Stimulated activated naive CD8-positive, alpha-beta T cell treated with anti-CD3 and anti-CD28 coated beads, Interleukin-15, amount 100 ng/mL, for 72 hours (primary cell): ENCODE measurements at places on chromosomes 3 and 15.
A peak's percentile ranks its signal among the peaks of the same experiment; 100 is the strongest.

DNA sequence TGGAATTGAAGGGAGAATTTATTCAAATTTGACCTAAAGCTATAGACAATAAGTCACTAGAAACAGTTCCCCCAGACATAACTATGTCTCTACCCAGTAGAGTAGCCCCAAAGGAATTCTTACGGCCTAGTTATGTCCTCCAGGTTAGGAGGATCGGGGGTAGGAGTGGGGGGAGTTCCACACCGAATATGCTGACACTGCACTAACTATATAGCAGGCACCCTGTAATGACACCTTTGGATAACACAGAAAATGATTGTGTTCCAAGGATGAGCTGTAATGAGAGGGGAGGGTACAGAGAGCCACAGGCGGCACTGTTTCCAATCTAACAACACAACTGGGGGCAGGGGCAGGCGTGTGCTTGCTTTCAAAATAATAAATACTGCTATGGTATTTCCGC lies 376.2 kb upstream of the RORA start:
- no peak for DNase-seq

GRCh38 chr3:156608601-156609514 lies 53.9 kb upstream of the SSR3 start:
- no peak for DNase-seq

DNA sequence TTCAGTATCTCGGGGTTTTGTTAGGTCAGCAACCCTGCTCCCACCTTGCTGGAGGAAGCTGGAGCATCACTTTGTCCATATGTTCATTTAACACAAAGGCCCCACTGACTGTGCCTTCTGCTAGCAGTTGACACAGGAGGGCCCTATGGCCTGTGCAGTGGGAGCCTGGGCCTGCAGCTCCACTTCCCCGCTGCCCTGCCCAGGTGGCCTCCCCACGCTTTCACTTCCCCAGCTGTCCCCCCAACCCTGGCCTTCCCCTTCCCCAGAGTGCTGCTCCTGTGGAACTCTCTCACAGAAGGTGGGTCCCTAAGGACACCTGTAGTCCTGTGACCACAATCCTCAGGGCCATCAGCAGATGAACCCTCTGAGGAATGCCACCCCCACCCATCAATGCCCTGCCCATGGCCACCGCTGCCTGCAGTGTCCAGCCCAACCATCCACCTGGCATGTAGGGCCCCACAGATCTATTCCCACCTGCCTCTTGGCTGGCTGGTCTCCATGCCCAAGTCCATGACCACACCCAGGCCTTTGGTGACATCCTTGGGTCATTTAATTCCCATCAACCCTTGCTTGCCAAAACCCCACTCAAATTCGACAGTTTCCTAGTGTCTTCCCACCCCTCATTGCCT lies 13.5 kb downstream of the TBC1D21 start:
- no peak for DNase-seq

DNA sequence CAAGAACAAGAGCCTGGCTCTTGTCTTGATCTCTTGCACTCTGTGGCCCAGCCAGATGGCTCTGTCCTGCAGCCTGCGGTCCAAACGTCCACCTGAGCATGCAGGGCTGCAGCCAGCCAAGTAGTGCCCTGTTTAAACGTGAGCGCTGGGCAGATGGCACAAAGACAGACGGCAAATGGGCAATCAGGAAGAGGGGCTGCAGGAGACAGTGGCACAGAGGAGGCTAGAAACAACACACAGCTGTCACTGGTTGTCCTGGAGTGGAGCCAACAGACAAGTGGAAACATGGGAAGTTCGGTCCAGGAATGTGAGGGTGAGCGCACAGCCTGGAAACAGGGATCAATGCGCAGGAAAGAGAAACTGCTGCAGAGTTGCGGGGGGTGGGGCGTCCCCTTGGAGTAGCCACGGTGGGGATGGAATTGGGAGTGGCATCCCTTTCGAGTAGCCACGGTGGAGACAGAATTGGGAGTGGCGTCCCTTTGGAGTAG lies 10.7 kb upstream of the ZXDC start:
- no peak for DNase-seq

DNA sequence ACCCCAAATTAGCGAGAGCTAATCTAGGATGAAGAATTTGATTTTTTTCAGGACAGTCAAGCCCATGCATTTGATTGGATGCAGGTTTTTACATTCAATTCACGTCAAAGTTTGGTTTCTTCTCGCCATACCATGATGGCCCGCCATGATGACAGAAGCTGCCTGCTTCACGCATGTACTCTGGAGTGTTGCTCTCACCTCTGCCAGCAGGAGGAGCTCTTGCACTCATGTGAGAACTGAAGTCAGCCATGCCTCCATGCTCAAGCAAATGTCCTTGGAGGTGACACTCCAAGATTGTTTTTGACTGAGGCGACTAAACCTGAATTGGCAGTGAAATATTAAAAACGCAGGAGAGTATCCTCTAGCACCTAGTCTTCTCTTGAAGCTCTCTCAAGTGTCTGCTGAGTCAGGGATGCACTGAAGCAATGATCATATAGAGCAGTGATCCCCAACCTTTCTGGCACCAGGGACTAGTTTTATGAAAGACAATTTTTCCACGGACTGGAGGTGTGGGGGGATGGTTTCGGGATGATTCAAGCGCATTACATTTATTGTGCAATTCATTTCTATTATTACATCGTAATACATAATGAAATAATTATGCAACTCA lies 120.9 kb downstream of the SAMMSON start:
- DNase-seq = peak; percentile 51

DNA sequence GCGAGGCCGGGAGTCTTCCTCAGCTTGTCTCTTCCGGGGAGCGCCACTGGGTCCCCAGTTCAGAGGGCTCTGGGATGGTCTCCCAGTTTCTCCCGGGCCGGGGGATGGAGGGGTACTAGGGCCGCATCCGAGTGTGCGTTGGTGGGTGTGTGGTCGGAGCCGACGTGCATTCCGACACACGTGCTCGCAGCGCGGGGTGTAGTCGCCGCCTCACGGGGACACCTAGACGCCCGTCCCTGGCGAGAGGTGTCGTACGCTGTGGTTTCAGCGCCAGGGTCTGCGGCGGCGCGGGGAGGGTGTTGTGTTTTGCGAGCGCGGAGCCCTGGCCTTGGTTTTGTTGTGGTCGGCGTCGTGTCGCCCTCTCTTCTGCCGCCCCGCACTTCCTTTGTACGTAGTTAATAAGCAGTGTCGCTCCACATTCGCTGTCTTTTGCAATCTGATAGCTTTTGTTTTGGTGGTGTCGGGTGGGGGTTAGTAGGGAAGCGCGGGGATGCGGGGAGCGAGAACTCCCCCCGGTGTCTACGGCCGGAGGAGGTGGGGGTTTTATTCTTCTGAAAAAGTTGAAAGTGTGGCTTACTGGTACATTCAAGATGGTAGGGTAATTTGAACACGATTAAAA lies 2.2 kb downstream of the IGF1R start:
- peak; percentile 43 for DNase-seq

GRCh38 chr15:88321271-88321670 lies 64.7 kb upstream of the NTRK3 start:
- no peak for DNase-seq

DNA sequence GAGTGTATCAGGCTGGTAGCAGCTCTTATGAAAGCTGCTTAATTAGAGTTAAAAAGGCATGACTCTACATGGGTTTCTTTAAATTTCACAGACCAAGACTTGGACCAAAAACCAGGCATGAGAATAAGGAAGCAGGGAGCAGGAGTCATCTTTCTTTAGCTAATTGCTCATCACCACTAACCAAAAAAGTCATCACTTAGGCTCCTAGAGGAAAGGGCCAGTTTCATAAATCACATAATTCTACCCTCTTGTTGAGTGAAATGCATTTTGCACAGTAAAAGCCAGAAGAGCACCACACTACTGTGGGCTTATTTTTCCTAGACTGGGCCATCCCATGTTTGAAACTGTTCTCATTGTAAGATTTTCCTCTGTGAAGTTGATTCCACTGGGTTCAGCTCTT lies 175.6 kb downstream of the GREM1 start:
- no peak for DNase-seq

- DNase-seq = no peak
These were observed 136.8 kb upstream of the UMPS start for GRCh38 chr3:124593442-124593829.

- DNase-seq = no peak
These were observed 119.8 kb upstream of the ALDH1A3 start for GRCh38 chr15:100759698-100760356.

- DNase-seq = no peak
These were observed 206.6 kb downstream of the GBE1 start for GRCh38 chr3:81554801-81555200.

DNA sequence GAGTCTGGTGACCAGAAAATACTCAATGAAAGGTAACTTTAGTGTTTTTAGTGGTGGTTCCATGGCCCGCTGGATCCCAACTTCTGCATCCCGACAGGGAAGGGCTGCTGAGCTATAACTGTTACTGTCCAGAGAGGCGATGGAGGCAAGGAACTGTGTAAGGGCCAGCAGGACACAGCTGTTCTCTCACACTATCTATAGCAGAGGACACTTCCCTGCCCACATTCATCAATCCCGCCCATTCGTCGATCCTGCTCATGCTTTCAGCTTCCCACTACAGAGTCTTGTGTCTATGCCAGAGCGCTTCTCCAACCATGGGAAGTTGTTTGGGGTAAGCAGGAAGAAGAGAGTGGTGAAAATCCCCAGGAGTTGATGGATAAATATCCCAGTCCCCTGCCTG lies 8.4 kb downstream of the COLQ start:
- no peak for DNase-seq

- DNase-seq = no peak
These were observed 124.9 kb downstream of the FBN1 start for GRCh38 chr15:48520376-48521155.

DNA sequence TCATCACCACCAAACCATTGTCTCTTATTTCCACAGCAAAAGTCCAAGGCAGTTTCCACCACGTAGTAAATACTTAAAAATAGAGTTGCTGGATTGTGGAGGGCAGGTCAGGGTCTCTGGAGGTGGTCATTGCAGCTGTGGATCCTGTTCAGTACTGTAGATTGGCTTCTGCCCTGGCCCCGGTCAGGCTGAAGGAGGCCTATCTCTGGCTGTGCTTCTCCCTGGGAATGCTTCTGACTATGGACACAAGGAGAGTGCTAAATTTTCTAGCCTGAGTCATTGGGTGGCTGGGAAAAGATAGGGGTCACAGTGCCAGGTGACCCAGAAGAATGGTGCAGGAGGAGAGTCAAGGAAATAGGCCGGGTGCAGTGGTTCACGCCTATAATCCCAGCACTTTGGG lies 26.3 kb upstream of the GMPPB start:
- no peak for DNase-seq

DNA sequence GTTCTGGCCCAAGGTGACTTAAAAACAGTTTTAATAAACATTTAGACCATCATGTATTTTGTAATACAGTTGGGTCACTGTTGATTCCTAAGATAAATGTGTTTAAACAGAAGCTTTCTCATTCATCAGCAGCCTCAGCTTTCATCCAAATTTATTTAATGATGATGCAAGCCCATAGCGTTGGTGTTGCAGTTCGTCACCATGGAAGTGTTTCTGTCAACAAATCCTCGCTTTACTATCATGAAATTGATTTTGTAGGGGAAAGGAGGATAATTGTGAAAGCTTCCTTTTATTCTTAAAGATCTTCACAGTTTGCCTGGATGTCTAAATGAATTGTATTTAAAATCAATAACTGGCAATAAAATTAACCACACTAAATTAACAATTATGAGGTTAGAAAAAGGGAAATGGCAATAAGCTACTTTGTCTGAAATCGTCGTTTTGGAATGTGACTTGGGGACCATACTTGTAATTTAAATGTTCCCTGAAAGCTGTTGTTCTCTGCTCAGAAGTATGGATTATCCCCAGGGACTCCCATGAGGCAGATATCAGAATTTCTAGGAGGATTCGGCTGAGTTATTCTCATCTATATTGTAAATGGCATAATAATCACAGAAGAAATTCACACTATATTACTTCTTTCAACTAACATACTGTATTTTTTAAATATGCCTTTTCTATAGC lies 29.0 kb downstream of the CMSS1 start:
- no peak for DNase-seq

DNA sequence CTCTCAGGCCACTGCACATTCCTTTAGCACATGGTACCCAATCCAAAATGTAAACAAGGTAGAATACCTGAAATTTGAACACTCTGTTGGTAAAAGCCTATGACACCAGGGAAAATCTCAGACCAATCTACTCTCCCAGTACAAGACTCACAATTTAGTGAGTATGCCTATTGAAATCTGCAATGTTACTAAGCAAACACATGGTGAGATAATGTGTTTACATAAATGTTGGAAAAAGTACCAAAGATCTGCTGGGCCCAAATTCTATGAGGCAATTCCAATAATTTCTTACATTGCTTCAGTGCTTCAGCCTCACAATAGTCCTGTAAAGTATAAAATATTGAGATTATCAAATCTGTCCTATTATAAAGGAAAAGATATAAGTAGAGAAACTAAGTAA lies 536.1 kb downstream of the PYDC2 start:
- DNase-seq = no peak

DNA sequence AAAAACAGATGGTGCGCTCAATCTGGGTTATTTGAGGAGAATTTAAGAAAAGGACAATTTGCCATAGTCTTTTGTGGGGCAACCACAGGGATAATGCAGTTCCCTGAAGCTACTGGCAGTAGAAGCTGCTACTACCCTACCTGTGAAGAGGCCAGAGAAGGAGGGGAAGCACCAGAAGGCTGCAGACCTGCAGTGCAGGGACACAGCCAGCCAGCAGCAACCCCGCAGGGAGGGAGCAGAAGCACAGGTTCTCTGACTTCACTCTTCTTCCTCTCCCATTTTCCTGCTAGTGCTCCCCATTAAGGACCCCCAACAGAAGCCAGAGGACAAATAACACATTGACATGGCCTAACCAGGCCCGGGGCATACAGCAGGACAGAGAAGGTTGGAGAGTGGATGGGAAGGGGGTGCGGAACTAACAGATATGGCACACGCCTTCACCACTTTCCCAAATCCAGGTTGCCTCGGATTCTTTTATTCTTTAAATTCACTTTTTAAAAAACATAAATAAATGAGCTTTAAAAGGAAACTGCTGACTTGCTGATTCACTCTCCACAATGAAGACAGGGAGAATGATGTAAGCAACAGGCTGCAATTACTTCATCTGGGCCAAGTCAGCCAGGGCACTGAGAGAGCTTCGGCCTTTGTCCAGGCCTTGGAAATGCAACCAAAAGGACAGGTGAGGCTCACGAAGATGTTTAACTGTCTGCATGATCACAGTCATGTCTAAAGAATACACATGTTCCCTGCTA lies 30.1 kb downstream of the POPDC2 start:
- no peak for DNase-seq

GRCh38 chr15:67784090-67784781 lies 41.1 kb upstream of the SKOR1 start:
- no peak for DNase-seq

DNA sequence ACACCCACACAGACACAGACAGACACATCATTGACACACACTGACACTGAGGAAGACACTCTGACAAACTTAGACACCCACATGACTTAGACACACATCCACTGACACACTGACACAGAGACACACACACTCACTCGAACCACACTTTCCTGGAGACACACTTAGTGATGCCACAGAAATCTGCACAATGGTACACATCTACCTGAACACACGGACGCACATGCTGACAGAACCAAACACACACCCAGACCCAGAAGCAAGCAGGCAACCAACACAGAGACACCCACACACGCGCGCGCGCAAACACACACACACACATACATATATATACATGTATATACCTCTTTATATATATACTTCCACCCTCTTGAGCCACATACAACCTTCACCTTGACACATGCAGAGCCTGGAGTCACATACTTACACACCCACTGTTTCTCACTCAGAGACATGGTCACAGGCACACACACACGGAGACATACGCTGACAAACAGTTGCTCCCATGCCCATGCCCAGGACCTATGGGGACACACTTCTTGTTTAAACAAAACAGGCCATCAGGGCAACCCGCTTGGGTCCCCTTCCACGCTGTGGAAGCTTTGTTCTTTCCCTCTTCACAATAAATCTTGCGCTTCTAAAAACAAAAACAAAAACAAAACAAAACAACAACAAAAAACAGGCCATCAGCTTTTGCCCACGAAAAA lies 913 bp upstream of the SCN5A start:
- DNase-seq = no peak
